ENCODE measurements at places on chromosomes 5 and 9.

GRCh38 chr9:94741866-94742265 is 15.4 kb downstream of the AOPEP start:
- DNase-seq: no peak

DNA sequence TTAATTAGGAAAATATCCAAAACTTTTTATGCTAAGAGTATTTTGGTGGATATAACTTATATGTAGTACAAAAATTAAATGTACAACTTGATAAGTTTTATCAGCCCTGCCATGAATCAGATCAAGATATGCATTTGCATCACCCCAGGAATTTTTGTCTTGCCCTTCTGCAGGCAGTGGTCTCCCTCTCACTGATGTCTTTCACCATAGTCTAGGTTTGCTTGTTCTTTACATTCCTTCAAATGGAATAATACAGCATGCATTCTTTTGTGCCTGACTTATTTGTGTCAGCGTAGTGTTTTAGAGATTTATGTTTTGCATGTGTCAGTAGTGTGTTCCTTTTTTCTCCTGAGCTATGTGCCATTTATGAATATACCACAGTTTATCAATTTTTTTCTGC is 36.4 kb downstream of the RNF180 start:
- no peak for DNase-seq

DNA sequence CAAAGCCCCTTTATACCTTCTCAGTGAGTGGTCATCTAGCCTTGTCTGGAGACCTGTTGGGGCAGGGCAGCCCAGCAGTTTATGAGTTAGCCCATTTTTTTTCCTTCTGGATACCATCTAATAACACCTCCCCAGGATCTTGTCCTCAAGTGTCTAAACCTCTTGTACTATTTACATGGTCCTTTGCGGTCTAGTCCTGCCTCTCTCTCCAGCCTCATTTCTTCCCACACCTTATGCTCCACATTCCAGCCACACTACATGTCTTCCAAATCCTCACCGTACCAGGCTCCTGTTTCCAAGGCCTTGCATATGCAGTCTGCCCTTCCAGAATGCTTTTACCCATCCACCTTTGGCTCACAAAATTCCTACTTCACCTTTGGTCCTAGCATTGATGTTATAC is 77.2 kb downstream of the ADRB2 start:
- DNase-seq: no peak

DNA sequence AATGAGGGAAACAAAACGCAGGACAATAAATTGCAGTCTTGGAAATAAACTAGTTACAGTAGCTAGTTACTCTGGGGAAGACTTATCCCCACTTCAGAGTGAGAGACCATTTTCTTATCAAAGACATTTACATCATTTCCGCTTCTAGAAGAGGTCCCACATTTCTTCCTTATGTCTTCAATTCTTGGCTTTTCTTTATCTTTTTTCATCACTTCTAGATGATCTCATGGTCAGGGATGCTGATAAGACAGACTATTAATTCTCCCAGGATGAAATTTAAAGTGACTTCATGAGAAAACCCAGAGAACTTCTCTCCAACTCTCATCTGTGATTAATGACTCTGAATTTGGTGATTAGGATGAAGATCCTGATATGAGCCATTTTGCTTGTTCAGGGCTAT is 229.1 kb downstream of the MTRR start:
- no peak for DNase-seq

- DNase-seq: no peak
Observed at GRCh38 chr9:16272776-16273175, 597.7 kb downstream of the BNC2 start.

DNA sequence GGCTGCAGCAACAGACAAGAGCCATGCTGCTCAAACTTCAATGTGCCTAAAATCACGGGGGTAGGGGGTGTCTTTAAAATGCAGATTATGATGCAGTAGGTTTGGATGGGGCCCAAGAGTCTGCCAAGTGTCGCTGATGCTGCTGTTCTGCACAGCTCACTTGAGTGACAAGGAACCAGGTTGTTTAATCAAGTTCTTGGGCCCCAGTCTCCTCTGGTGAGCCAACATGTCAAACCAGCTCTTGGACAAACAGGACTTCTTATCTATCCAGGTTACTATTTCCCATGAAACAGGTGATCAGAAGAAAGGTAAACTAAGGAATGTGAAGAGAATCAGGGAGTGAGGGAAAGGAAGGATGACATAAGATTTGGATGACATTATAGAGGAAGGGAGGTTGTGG is 78.0 kb downstream of the APBA1 start:
- no peak for DNase-seq

GRCh38 chr5:174626369-174626920 is 97.9 kb upstream of the MSX2 start:
- DNase-seq: no peak

DNA sequence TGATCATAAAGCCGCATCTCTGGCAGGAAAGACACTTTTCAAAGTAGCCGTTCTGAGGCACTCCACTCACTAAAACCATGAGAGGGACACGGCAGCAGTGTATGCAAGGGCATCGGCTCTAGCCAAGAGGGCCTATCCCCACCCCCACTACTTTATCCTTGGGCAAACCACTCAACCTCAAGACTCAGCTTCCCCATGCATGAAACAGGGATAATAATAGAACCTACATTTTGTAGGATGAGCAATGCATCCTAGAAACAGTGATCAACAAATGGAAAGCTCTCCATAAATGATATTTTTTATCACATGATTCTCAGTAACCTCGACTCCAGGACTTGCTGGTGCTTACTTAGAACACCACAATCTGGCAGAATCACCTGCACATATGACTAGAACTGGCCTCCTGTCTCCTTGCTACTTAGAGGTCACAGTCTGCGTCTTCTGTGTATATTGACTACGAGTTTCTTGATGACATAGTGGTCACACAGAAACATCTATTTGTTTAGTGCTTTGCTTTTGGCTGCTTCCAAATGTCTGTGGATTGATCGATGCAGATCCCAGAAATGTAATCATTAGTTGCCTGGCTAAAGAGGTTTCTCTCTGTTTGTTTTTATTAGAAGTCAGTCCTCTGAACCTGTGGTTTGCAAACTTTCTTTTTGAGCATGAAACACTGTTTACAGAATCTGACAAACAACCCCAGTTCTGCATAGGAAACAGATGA is 102.1 kb downstream of the LHFPL2 start:
- DNase-seq: peak; percentile 49

DNA sequence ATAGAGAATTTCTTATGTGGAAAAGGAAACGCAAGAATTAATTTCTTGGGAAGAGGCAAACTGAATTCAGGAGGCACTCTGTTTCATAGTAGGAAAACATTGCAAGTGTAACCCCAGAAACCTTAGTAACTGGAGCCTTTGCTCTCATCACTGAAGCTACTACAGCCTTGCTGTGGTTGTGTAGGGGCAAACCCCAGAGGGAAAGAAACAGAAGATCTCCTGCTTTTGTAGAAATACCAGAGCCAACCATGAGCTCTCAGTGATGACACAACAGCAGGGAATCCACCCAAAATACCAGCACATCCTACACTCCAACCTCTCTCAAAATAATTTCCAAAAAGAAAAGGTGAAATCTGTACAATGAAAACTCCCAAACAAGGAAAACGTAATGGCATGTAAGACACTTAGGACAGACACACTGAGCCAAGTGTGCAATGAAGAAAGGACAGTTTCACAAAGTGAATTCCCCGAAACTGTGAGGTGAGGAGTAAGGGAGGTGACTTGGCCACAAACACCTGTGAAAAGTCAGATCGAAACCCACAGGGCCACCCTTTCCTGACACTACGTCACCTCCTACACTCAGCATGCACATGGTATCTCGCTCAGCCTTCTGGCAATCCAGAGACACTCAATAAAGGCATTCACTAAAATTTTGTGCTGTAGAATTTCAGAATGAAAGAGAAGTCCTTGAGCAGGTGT is 8.5 kb upstream of the ACSL6 start:
- DNase-seq: no peak

GRCh38 chr5:43017428-43017815 is 22.7 kb downstream of the ANXA2R start:
- peak; percentile 35 for DNase-seq

GRCh38 chr5:149039506-149039905 is 23.4 kb downstream of the SH3TC2 start:
- DNase-seq: no peak

DNA sequence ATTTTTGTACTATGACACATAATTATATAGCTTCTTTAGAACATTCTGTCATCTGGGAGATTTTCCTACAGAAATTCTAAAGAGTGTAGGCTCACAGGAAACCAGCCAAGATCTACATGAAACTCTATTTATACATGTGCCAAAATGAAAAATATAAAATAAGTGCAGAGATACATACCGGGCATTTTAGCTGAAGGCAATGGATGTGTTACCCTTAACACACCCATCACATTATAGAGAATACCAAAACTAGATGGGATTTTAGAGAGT is 125.9 kb downstream of the TRIM32 start:
- no peak for DNase-seq

DNA sequence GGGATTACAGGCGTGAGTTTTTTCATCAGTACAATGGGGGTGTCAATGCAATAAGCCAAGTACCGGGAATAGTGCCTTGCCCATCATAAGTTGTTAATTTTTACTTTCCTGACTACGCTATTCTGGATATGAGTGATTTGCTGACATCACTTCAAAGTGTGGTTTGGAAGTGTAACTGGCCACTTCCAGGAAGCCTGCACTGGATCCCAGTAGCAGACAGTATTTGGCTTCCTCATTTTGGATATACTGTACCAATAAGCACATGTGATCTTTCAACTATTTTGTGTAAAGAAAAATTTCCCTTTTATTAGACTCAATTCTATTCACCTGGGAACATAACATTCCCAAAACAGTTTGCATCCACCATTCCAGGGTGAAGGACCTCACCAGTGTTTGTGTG is 417.7 kb upstream of the KLF4 start:
- DNase-seq: no peak

DNA sequence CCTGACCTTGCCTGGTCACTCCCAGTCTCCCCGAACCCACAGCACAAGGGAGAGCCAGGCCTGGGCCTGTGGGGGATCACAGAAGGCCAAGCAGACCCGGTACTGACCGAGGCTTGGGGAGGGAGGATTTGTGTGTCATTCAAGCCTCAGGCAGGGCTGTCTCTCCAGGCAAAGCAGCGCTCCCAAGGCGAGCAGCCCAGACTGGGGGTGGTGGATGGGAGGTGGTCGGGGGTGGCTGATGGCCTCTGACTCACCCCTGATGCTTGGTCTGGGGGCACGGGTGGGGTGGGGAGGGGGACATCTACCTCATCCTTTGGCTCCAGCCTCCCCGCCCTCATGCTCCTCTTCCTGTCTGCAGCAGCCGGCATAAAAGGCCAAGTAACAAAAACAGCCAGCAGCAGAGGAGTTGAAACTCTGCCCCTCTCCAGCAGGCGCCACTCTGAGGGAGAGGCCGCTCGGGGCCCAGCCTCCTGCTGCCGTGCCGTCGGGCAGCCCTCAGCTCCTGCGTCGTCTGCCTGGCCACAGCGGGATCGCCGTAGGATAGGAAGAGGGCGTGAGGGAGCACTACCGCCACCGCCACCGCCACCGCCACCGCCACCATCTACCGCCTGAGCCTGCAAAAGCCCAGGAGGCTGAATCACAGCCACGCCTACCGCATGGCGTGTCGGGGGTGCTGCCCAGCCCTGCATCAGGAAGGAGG is 166.0 kb downstream of the OLFM1 start:
- no peak for DNase-seq

DNA sequence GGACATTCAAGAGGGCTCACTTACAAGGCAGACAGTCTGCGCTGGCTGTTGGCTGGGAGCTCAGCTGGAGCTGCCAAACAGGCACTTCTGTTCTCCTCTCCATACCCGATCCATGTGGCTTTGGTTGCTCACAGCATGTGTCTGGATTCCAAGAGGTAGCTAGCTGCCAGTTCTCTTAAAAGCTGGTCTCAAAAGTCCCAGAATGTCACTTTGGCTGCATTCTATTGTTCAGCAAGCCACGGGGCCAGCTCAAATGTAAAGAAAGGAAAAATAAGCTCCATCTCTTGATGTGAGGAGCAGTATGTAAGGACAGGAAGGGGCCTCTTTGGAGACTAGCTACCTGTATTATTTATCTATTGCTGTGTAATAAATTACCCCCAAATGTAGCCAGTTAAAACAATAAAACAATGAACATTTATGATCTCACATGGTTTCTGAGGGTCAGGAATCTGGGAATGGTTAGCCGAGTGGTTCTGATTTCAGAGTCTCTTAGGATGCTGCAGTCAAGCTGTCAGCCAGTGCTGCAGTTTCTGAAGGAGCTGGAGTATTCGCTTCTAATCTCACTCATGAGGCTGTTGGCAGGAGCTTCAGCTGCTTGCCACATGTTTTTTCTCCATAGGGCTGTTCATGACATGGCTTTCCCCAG is 112.7 kb upstream of the CLINT1 start:
- no peak for DNase-seq

DNA sequence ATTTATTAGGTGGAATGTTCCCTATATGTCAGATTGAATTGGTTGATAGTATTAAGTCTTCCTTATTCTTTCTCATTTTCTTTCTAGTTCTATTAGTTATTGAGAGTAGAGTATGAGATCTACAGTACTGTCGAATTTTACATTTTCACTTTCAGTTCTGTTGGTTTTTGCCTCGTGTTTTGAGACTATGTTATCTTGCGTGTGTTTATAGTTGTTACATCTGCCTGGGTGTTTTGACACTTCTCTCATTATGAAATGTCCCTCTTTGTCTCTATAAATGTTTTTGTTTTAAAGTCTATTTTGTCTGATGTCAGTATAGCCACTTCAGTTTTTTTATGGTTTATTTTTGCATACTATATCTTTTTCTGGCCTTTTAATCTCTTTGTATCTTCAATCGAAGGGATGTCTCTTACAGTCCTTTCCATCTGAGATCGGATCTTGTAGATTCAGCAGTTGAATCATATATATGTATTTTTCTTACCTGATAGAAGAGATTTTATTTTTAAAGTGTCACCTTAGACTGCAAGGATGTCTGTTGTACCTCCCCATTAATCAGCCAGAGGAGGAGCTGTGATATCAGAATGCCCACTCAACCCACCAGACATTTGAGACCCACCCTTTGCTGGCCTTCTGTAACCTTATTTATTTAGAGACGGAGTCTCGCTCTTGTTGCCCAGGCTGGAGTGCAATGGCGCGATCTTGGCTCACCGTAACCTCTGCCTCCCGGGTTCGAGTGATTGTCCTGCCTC is 20.7 kb downstream of the EHMT1 start:
- DNase-seq: no peak

DNA sequence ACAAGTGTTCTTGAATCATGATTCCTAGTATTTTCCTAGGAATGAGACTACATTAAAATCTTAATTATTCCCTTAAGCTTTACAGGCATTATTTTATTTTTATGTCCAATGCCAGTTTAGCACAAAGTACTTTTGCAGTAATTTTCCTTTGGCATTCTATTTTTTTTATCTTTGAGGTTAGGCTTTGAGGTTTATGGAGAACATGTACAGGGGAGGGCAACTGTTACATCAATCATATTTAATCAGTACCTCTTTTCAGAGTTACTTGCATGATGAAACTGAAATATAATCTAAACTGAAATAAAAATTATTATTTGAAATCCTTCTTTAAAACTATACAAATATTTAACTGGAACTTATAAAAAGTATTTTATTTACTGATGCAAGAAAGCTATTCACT is 118.2 kb upstream of the MPDZ start:
- no peak for DNase-seq

- no peak for DNase-seq
Observed at GRCh38 chr5:36158144-36158543, 6.2 kb downstream of the SKP2 start.

- DNase-seq: no peak
Observed at GRCh38 chr9:19432473-19432872, 23.7 kb downstream of the ACER2 start.
